Right lung (tissue), 10 donors: ENCODE measurements at places on chromosomes 1 and 21. TPM values are rescaled to one million over a fixed set of nuclear protein-coding genes. Genes with fewer than 3 reads are reported as not detected.

GRCh38 chr1:99062192-99062591 is 57.5 kb upstream of the PLPPR5 start:
- DNase-seq, result no peak

UROD gene
- 94.8 TPM for polyA plus RNA-seq

LACTBL1 gene
- not detected for polyA plus RNA-seq

DNA sequence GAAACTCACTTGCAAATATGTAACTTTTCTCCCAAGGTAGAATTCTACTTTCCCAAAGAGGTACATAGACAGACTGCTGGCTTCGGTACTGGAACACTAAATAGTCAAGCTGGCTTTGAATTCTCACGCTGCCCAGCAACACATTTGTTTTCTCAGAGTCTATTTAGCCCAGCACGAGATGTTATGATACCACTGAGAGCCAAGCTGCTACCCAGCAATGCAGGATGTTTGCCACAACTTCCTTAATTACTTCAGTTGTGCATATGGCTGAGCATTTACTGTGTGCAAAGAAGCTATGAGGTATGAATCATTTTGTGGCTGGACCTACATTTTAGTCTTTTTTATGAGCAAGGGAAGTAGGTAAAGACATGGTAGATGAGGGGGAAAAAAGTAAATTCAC is 793.2 kb downstream of the PLA2G4A start:
- DNase-seq, result no peak

GJA4 gene
- polyA plus RNA-seq, result 32.1 TPM

DNA sequence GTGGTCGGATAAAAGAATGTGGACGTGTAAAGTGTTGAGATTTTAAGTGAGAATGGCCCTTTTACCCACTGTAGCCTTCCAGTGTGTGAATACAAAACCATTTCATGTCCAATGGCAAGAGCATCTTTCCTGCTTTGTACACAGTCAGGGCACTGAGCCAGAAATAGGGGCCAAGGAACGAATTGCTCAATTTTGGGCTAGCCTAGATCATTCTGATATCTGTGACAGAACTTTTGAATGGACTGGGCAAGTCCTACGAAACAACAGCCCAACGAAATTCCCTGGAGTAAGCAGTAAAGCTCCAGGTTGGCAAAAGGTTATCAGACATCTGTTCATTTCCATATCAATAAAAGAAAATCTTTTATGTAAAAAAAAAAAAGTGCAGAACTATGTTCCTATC is 5.5 kb downstream of the KIF26B start:
- DNase-seq, result peak; percentile 49

GRCh38 chr21:46165098-46165497 is 9.7 kb upstream of the FTCD start:
- no peak for DNase-seq

DNA sequence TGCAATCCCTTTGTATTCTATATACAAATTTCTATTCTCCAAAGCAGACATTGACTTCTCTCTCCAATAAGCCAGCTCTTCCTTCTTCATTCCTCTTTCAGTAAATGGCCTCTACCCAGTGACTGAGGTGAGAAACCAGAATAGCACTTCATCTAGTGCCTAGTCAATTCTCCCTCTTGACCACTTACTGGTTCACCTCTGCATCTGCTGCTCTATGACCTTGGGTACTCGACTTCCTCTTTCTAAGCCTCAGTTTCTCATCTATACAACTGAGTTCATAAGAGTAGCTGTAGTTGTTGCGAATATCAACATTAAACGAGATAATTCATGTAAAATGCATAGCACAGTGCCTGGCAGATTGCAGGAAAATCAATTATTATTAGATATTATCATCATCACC is 12.4 kb downstream of the LYST start:
- DNase-seq, result no peak

DNA sequence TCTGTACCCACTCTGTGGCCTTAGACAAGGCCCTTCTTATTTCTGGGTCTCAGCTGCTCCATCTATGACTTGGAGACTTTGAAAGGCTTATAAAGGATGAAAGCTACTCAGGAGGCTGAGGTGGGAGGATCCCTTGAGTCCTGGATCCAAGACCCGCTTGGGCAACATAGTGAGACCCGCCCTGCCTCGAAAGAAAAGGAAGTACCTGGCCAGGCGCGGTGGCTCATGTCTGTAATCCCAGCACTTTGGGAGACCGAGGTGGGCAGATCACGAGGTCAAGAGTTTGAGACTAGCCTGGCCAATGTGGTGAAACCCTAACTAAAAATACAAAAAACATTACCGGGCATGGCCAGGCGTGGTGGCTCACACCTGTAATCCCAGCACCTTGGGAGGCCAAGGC is 13.4 kb downstream of the ID3 start:
- no peak for DNase-seq

- no peak for DNase-seq
Observed at GRCh38 chr1:58011978-58012377, 534.5 kb downstream of the OMA1 start.

LPGAT1 gene
- 23.5 TPM for polyA plus RNA-seq

PANK4 gene
- 26.4 TPM for polyA plus RNA-seq

GRCh38 chr1:42886046-42886739 is 39.8 kb downstream of the ZNF691 start:
- no peak for DNase-seq

GRCh38 chr21:25188677-25189079 is 418.6 kb downstream of the MRPL39 start:
- no peak for DNase-seq

- no peak for DNase-seq
Observed at GRCh38 chr1:51744506-51745303, 127.8 kb downstream of the OSBPL9 start.

FALEC gene
- 0.77 TPM for polyA plus RNA-seq

FYB2 gene
- polyA plus RNA-seq, result 1.6 TPM

DNA sequence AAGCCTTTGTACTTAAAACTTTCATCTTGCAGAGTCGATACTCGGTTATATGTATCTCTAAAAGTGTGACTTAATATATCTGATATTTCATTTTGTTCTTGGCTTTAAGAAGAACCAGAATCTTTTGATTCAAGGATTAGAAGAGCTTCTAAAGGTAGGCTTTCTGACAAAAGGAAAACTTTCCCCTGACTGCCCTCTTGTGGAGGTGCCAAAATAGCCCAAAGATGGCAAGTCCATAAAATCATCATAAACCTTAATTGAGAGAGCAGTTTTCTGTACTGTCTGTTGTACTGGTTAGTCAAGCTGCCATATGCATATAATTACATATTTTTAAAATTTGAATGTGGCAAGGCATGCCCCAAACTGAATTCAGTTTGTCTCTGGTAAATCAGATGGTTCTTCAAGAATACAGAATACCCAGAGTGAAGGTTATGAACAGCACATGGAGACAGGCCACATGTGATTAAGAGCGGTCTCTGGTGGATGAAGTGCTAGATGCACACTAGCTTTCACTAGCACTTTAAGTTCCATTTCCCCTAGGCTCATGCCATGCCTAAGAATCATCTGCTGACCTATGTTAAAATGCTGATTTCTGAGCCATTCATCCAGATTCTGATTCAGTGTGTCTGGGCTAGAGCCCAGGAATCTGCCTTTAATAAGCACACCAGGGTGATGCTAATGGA is 27.7 kb upstream of the ELAVL4 start:
- no peak for DNase-seq

- DNase-seq, result no peak
Observed at GRCh38 chr1:173960625-173961024, 43.5 kb upstream of the SERPINC1 start.

DNA sequence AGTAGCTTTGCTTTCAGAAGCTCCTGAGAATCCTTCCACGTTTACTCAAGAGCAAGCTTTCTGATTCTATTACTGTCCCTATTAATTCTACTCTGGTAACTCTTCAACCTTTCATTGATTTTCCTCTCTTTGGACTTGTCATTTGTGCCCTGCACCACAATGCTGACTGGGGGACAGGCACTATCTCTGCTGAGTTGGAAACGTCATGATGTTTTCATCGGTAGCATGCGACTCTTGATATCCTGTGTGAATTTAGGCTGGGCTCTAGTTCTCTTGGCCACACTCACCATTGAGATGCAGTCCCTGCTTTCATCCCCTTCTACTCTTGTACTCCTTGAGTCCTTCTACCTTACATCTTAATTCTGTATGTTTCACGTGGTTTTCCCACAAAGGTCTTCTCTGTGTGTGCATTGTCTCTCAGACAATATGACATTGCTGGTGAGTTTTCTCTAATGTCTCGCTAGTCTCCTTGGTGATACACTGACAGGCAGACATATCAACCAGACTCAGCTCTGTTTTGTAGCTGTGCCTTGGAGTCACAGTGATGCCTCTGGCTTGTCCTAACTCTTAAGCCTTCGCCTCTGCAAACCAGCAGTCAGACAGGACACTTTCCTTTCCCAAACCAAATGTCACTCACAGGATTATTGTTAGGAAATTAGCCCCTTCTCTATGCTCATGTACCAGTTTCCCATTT is 223.6 kb upstream of the ADGRL2 start:
- no peak for DNase-seq

S100A5 gene
- not detected for polyA plus RNA-seq

ESRRG gene
- 1.5 TPM for polyA plus RNA-seq

TMIGD3 gene
- 0.23 TPM for polyA plus RNA-seq

ATP5IF1 gene
- polyA plus RNA-seq, result 133 TPM

DNA sequence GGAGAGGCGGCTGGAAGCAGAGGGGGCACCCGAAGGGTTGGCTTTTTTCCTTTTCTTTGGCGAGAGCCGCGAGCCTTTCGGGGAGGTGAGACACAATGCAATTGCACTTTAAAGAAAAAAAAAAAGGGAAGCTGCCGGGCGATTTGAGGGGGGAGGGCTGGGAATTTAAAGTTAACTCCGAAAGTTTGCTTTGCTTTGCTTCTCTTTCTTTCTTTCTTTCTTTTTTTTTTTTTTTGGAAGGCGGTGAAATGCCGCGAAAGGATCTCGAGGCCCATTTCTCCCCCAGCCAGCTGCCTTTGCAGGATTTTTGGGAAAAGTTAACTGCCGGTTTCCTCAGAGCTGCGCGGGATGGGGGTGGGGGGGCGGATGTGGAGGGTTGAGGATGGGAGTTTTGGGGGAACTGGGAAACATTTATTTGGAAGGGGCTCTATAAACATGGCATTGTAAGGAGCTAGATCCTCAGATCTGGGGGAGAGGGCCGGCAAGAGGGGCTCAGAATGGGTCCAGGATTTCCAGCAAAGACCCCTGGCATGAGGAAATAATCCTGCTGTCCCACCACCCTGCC is 997 bp downstream of the ZNF362 start:
- DNase-seq, result no peak

MEX3A gene
- 48.9 TPM for polyA plus RNA-seq

DNA sequence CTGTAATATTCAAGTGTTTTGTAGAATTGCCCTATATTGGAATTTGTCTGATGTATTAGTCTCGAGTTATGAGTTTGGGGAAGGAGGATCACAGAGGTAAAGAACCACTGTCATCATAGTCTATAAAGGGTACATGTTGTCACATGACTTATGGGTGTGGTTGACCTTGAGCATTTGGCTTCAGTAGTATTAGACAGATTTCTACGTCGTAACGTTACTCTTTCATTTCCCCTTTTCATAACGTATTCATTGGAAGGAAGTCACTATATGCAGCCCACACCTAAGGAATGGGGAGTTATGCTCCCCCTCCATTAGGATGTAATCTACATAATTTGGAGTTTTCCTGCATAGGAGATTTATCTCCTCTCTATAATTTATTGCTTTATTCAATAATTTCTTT is 110.1 kb upstream of the VAV3 start:
- DNase-seq, result no peak

DNA sequence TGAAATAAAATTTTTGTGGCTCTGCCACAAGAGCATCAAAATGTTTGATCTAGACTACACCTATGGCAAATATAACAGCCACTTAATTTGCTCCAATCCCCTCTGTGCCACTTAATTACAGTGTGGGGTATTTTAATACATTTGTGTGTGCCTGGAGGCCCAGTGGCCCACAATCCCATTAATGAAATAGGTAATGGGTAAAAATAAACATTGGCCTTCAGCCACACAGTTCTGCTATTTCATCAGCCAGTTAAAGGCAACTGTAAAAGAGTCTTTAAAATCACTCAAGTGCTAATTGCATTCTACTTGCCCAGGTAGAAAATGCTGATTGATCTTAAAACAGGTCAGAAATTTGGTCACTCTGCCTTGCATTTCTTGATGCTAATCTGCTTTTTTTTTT is 151.6 kb upstream of the UBE2U start:
- DNase-seq, result no peak

NCF2 gene
- 7.1 TPM for polyA plus RNA-seq

FMO5 gene
- 11.1 TPM for polyA plus RNA-seq

GRCh38 chr1:22773981-22774832 is 63.6 kb downstream of the EPHB2 start:
- peak; percentile 81 for DNase-seq

HSPA6 gene
- polyA plus RNA-seq, result 1.5 TPM

GRCh38 chr1:41348394-41348793 is 12.8 kb upstream of the FOXO6 start:
- no peak for DNase-seq

GRCh38 chr1:165564561-165564960 is 20.8 kb downstream of the LRRC52 start:
- no peak for DNase-seq

LPAR3 gene
- polyA plus RNA-seq, result 1.1 TPM

ZYG11B gene
- polyA plus RNA-seq, result 25.0 TPM

ZMPSTE24 gene
- 39.8 TPM for polyA plus RNA-seq

KCNA3 gene
- 1.0 TPM for polyA plus RNA-seq

DNA sequence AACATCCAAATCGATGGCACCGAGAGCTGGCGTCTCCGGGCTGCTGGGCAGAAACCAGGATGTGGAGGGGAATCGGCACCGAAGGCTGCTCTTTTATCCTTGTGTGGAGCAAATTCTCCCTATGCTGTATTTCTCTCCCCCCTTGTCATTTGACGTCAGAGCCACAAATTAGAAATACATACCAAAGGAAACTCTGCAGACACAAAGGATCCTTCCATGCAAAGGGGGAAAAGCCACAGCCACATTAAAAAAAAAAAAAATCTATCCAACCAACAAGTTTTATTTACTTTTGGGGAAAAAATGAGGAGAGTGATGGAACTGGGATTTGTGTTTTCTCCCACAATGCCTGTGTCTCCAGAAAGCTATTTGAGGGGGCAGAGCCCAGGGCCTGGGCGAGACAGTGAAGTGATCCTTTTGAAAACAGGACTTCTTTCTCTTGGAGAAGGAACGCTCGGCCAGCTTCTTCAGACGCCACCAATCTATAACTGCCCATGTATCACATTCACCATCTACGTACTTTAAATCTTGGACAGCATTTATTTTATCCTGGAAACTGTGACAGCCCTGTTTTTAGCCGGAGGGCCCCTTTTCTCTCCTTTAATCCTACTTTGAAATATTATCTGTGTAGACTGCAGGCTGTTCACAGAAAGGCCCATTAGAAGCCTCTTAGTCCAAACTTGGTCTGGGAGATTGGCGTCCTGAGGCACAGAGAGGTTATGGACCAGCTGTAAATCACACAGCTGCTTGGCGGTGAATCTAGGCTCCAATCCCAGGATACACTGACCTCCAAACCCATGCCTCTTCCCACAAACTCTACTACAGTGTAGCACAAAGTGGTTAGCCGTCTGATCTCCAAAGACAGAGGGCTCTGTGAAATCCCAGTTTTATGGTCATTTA is 4.5 kb downstream of the KANK4 start:
- DNase-seq, result no peak

GRCh38 chr1:1355416-1355815 is 2.9 kb downstream of the MXRA8 start:
- no peak for DNase-seq

FCAMR gene
- 0.09 TPM for polyA plus RNA-seq

- DNase-seq, result no peak
Observed at GRCh38 chr1:110309767-110310166, 29.4 kb upstream of the RBM15 start.
